Erythroblast (primary cell): ENCODE measurements at places on chromosomes 4 and X.

- DNase-seq = no peak
Observed at GRCh38 chrX:47168495-47169073, 23.6 kb downstream of the RBM10 start.

DNA sequence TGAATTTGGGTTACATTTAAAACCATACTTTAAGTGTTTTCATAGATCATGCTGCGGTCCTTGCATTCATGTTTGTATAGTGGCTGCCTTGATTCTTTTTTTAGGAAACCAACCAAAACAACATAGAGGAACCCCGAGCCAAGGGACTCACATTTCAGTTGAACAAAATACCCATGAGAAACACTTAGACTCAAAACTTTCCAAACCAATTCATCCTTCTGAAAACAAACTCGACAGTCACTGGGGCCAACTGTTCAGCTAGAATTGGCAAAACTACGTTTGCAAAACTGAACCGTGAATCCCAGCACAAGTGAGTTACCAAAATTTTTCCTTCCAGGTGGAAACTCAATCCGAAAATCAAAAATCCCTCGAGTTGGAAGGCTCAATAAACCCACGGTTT is 1.4 kb downstream of the ADGRA3 start:
- DNase-seq = peak; percentile 28

DNA sequence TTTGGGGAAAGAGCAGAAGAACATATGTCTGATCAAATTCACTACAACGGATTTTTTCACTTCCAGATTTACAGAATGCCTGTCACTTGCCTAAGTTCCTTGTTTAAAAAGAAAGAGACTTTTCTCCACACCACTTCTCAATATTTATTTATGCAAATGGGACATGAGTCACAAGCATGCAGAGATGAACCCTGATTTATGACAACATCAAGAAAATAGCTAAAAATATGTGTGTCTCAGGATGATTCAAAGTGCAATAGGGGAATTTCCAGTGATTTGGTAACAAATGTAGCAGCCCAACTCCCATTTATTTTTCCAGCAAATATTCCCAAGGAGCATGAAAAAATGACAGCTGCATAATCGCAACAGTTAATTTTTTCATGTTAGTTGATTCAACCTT is 180.4 kb upstream of the FAT1 start:
- no peak for DNase-seq

- DNase-seq = no peak
Observed at GRCh38 chr4:128444544-128445302, 157.1 kb upstream of the PGRMC2 start.

DNA sequence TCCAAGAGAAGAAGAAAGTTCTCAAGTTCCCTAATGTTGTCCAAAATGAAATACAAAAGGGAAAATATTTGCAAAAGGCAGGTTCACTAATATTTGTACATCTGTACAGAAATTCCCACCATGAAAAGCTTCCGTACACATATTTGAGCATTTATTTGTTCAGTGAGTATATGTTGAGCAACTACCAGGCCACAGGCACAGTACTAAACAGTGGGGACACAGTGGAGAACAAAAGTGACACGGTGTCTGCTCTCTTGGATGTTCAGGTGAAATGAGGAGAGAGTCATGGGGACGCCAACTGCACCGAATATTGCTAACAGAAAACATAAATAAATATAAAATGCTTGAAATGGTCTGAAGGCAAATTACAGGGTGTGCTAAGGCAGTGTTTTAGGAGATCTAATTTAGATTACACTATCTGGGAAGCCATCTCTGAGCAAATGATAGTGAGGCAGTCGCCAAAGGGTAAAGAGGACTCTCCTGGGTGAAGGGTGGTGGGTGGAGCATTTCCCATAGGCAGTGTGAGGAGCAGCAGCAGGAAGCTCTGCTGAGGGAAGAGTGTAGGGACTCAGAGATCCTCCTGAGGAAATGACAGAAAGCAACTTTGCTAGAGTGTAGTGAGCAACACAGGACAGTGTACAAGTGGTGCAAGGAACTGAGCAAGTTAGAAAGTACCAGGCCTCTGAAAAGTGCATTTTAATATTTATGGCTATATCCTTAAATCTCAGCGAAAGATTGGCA is 375.2 kb downstream of the GALNTL6 start:
- DNase-seq = no peak

GRCh38 chrX:23062359-23062758 is 62.6 kb downstream of the DDX53 start:
- no peak for DNase-seq

DNA sequence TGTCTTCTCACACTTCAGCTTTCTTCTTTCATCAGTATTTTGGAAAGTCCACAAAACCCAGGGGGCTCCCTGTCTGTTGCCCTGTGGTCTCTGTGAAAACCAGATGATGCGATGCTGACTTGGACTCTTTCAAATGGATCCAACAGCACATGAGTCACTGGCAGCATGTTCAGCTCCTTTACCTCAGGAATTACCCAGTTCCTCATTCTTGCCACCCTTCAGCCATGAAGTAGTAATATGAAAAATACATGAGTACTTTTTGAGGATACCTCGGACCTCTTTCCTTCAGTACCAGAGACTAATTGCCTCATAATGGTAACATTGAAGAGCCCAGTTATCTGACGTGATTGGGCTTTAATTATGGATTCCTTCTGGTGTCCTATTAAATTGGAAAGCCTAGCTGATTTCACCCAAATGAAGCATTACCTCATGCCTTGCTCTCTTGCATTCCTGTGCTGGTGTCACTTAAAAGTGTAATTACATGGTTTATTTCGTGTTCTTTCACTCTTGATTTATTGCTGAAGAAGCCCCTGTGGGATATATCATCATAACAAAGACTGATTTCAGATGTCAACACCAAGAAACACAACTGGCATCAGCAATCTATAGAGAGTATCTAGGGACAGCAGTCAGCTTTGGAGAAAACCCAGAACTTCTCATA is 63.4 kb downstream of the NFKB1 start:
- DNase-seq = no peak

DNA sequence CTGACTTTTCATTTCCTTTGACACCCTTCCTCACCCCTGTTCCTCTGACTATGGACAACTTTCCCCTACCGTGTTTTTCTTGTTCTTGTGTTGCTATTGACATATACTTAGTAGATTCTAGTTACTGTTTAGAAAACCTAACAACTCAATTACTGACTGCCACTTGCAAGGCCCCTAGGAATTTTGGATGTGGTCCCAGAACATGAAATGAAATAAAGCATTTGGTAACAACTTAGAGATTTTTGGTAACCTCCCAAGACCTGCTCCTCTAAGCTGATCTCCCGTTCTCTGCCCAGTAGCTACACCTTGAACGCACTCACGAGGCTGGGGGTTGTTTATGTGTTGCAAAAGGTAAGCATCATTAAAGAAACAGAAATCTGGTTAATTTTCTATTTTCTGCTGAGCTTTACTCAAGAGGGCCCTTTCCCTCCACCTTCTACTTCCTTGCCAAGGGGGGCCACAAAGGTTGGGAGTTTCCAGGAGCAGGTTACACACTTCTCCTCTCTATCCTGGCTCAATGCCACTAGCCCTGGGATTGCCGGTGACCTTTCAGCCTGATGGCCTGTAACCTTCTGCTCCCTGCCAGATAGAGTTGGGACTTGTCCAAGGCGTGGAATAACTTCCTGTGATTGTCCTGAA is 20.5 kb downstream of the GAB3 start:
- no peak for DNase-seq

DNA sequence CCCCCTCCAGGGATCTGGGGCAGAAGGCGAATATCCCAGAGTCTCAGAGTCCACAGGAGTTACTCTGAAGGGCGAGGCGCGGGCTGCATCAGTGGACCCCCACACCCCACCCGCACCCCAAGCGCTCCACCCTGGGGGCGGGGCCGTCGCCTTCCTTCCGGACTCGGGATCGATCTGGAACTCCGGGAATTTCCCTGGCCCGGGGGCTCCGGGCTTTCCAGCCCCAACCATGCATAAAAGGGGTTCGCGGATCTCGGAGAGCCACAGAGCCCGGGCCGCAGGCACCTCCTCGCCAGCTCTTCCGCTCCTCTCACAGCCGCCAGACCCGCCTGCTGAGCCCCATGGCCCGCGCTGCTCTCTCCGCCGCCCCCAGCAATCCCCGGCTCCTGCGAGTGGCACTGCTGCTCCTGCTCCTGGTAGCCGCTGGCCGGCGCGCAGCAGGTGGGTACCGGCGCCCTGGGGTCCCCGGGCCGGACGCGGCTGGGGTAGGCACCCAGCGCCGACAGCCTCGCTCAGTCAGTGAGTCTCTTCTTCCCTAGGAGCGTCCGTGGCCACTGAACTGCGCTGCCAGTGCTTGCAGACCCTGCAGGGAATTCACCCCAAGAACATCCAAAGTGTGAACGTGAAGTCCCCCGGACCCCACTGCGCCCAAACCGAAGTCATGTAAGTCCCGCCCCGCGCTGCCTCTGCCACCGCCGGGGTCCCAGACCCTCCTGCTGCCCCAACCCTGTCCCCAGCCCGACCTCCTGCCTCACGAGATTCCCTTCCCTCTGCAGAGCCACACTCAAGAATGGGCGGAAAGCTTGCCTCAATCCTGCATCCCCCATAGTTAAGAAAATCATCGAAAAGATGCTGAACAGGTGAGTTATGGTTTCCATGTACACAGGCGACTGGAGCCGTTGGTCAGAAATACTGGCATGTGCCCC is at the start of gene CXCL1:
Gene CXCL1 (plus strand): TSS at position 264 of the 926 bp plus-strand sequence. CDS start 78 bp downstream, at position 342.
- no peak for DNase-seq

DNA sequence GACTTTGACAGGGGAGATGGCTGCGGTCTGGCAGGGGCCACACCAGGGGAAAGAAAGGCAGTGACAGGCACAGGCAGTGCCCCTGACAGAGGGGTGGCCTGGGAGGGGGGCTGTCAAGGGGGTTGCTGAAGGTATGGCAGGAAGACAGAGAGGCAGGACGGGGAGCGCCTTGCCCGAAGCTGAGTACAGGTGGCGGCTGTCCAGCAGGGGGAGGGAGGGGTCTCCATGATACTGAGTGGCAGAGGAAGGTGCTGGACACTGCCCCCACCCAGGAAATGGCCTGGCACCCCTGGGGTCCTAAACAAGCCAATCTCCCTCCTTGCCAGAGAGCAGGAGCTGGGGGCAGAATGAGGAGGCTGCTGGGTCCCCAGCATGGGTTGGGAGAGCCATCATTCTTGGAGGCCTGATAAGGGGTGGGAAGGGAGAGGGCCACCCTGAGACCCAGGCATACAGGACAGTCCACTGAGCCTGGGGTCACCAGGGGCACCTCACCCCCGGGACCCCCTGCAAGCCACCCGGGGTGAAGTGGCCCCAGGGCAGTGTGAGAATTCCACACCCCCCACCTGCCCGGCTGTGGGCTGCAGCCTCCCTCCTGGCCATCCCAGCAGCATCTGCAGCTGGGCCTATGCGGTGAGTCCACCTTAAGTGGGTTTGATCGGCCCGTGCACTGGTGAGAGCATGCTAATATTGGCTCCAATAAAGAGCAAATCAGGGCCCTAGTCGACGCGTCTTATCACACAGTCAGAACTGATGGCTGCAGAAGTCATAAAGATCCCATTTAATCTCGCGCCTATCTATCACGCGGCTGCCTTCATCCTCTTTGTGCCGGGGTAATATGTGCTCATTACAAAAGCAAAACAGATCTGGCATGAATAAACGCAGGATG is 108.5 kb downstream of the FAM53A start:
- DNase-seq = no peak

- DNase-seq = peak; percentile 63
Observed at GRCh38 chrX:68508799-68509198, 9.9 kb downstream of the YIPF6 start.

DNA sequence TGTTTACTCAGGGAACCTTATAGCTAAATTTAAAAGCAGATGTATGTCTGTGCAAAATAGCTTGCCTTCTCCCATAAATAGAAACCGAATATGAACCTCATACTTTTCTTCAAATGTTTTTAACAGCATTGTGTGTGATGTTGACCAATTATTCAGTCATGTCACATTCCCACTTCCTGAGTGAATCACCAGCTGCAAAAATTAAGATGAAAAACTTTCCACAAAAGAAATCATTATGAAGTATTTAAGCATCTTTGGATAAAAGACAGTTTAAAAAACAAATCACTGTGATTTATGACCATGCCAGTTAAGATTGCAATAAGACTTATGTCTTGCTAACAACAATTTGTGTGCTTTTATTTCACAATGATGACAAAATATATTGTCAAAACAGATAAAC is 220.1 kb downstream of the PDGFC start:
- DNase-seq = no peak

- DNase-seq = no peak
Observed at GRCh38 chr4:133550436-133550835, 401.3 kb downstream of the PCDH10 start.

- DNase-seq = no peak
Observed at GRCh38 chr4:51906167-51906958, 63.4 kb downstream of the DCUN1D4 start.

DNA sequence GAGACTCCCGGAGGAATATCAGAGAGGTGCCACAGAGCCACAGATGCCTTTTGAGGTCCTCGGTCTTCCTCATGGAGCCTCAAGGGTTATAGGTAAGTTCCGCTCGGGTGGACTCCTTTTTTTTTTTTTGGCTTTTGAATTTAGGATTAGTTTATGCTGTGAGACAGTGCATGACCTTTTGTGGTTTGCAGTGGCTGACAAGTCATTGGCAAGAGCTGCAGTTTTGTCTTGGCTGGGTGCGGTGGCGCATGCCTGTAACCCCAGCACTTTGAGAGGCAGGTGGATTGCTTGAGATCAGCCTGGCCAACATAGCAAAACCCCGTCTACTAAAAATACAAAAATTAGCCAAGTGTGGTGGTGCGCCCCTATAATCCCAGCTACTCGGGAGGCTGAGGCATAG is 4.5 kb upstream of the GRSF1 start:
- no peak for DNase-seq

DNA sequence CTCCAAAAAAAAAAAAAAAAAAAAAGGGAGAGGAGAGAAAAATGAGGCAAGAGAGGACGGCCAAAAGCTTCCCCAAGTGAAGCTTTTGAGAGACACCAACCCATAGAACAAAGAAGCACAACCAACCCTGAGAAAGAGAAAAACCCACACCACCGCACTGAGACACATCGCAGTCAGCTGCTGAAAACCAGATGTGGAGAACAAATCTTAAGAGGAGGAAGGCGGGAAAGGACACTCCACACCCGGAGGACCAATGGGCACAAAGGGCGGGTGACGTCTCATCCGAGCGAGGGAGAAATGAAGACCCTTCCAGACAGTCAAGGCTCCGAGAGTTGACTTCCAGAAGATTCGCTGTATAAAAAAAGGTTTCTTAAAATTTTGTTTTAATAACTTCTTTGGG is 112.1 kb downstream of the AFAP1 start:
- no peak for DNase-seq

DNA sequence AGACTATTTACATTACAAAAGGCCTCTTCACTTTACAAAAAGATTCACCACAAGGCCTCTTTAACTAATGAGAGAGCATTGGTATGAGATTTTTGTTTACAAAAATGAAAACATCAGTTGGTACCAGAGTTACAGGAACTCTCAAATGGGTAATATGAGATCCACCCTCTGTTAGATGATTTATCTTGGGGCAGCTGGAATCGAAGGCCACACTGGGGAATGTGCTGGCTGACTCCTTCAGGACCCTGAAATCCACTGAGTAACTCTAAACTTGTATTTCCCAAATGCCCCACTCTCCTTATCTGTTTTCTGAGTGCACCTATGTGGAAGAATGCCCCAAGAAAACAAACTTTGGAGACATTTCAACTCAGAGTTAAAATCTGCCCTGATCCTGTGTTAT is 232.9 kb upstream of the F9 start:
- no peak for DNase-seq
